Naive B cell (primary cell): ENCODE measurements at places on chromosomes 6 and 20.

DNA sequence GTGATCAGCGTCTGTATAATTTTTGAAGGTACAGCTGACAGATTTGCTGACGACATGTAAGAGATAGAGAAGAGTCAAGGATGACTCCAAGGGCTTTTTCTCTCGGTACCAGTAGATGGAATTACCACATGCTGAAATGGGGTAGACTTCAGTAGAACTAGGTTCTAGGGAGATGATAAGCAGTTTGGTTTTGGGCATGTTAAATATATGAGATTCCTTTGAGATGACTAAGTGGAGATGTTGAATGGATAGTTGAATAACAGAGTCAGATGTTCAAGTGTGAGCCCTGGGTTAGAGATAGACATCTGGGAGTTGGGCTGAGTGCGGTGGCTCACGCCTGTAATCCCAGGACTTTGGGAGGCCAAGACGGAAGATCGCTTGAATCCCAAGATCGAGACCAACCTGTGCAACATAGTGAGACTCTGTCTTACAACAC, 50.0 kb downstream of the PHF20 start:
- no peaks in the 10 kb centered on the region for H3K27me3 ChIP-seq
- H3K4me3 ChIP-seq = no peak overlapping the region
- no peak for DNase-seq
- H3K36me3 ChIP-seq = peaks cover 23% of the 10 kb centered on the region
- H3K4me1 ChIP-seq = peaks cover 27% of the 10 kb centered on the region

DNA sequence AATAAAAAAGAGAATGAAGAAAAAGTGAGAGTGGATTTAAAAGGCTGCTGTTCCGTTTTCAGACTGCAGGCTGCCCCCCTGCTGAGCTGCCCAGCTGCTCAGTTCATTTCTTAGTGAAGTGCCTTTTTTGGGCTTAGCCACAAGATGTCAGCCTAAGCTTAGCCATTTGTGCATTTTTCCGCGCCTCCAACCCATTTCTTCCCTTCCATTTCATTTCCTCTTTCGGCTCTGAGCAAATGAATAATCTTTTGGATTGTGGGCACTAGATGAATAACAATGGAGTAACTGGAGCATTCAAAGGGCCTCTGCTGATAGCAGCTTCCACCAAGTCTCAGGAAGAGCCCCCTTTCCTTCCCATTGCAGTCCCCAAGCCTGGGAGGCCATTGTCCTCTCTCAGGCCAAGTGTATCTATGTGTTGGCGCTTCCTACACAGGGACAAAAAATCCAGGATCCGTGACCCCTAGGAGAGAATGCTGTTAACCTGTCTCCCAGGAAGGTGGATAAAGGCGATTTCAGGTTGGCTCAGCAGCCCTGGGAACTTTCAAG, 83.5 kb upstream of the SPTLC3 start:
- H3K4me3 ChIP-seq = no peak overlapping the region
- H3K36me3 ChIP-seq = peaks cover 9% of the 10 kb centered on the region
- H3K27me3 ChIP-seq = peaks cover 4% of the 10 kb centered on the region
- H3K27ac ChIP-seq = no peak overlapping the region
- H3K4me1 ChIP-seq = peaks cover 6% of the 10 kb centered on the region
- no peak for DNase-seq

DNA sequence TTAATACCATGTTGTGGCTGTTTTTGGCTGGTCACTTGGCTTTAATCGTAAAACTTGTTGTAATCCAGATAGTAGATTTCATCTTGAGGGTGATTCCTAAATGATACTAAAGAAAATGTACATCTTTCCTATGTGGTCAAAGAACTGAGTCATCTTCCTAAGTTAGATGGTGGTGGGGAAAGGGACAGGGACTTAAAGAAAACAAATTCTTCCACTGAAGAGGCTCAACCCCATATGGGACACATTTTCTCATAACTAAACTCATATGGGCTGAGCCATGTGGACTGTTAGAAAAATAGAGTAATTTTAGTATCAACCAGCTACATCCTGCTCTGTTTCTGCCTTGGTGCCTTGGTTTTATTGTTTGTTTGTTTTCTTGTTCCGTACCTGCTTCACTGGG, 155.8 kb downstream of the TSHZ2 start:
- no peak overlapping the region for H3K4me3 ChIP-seq
- DNase-seq = no peak
- no peaks in the 10 kb centered on the region for H3K36me3 ChIP-seq
- H3K27ac ChIP-seq = no peak overlapping the region

- no peak for DNase-seq
- H3K27ac ChIP-seq = no peak overlapping the region
- no peaks in the 10 kb centered on the region for H3K4me1 ChIP-seq
- H3K4me3 ChIP-seq = no peak overlapping the region
- H3K27me3 ChIP-seq = no peaks in the 10 kb centered on the region
- no peaks in the 10 kb centered on the region for H3K36me3 ChIP-seq
Measured at GRCh38 chr6:137717074-137718073, 149.7 kb upstream of the TNFAIP3 start.

DNA sequence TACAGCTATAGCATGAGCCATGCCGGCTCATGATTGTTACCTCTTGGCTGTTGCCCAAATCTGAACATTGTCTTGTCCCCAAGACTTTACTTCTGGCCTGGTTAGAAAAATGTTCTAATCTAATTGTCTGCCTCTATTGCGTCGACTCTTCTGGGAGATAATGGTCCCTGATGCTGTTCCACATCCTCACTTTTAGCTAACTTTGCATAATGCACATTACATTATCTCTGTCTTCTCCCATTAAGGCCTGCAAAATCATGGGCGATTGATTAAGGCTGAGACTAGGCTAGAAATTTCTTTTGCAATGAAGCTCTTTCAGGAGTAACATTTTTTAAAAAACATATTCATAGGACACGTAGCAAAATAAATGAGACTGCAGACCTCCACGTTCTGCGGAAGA, 961.0 kb downstream of the KIF16B start:
- H3K36me3 ChIP-seq = no peaks in the 10 kb centered on the region
- peaks cover 4% of the 10 kb centered on the region for H3K27me3 ChIP-seq
- H3K27ac ChIP-seq = no peak overlapping the region
- H3K4me1 ChIP-seq = peaks cover 6% of the 10 kb centered on the region
- no peak overlapping the region for H3K4me3 ChIP-seq

DNA sequence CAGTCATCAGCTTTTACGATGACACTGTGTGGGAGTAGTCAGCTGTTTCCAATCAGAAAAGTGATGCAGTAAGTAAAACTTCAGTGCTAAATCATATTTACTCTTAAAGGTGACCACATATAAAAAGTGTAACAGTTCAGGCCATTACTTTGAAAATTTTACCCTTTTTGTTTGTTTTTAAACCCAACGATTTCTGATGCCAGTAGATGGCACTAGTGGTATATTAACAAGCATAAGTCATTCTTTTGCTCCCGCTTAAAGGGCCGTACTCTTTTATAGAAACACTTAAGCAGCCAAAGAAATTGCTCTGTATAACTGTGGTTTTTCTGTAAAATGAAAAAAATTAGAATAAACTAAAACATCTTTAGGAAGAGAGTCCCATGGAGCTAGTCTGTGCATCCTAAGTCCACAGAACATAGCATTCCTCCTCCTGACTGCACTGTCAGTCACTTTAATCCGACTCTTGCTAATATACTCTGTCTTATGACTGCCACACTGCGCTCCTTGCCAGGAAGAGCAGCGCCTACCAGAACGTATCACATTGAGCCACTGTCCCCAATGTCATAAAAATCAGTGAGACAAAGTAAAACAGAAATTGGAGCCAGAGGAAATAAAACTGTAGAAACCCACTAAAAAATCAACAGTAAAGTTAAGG, 25.0 kb downstream of the HEBP2 start:
- peaks cover 11% of the 10 kb centered on the region for H3K4me1 ChIP-seq
- DNase-seq = peak; percentile 40
- H3K36me3 ChIP-seq = no peaks in the 10 kb centered on the region
- no peak overlapping the region for H3K4me3 ChIP-seq
- no peak overlapping the region for H3K27ac ChIP-seq

- H3K4me3 ChIP-seq = no peak overlapping the region
- peaks cover 12% of the 10 kb centered on the region for H3K4me1 ChIP-seq
- no peak for DNase-seq
- H3K27me3 ChIP-seq = no peaks in the 10 kb centered on the region
- H3K27ac ChIP-seq = no peak overlapping the region
Measured at GRCh38 chr20:38043512-38044300, 10.2 kb downstream of the RPRD1B start.

DNA sequence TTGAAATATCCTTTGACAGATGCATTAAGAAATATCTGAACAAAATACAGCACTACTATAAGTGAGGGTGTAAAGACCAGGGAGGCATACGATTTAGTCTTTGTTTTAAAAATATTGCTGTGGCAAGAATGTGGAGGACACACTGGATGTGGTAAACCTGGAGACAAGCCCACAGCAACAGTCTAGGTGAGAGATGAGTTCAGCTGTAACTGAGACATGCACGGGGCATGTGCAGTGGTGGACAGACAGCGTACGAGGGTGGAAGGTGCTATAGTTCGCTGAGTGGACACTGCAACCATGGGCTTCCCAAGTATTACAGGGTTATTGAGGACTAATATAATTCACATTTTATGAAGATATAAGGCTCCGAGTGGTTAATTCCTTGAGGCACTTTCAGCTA, 1.8 kb downstream of the NANP start:
- peak overlapping the region; percentile 95 for H3K27ac ChIP-seq
- H3K4me1 ChIP-seq = peaks cover 35% of the 10 kb centered on the region
- no peaks in the 10 kb centered on the region for H3K27me3 ChIP-seq
- H3K36me3 ChIP-seq = no peaks in the 10 kb centered on the region
- no peak for DNase-seq
- peak overlapping the region; percentile 96 for H3K4me3 ChIP-seq

DNA sequence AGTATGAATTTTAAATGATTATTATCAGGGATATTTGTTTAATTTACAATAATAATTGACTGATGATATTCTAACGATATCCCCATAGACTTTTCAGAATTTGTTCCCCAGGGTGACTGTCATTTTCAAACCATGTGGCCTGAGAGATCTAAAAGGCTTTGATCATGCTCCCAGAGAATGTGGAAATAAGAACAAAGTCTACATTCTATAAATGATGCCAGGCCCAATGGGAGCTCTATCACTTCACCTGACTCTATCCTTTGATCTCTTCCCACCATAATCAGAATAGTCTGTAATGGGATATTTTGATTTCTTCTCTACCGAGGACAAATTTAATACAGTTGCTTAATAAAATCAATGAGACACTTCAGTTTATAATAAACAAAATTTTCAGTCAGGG, 483.4 kb upstream of the IRAK1BP1 start:
- DNase-seq = no peak
- H3K36me3 ChIP-seq = no peaks in the 10 kb centered on the region
- no peak overlapping the region for H3K27ac ChIP-seq
- H3K4me3 ChIP-seq = no peak overlapping the region
- no peaks in the 10 kb centered on the region for H3K27me3 ChIP-seq
- H3K4me1 ChIP-seq = no peaks in the 10 kb centered on the region

- no peaks in the 10 kb centered on the region for H3K36me3 ChIP-seq
- H3K4me3 ChIP-seq = no peak overlapping the region
- no peak overlapping the region for H3K27ac ChIP-seq
- H3K4me1 ChIP-seq = peaks cover 11% of the 10 kb centered on the region
Measured at GRCh38 chr20:24314053-24314452, 155.4 kb upstream of the SYNDIG1 start.

GRCh38 chr6:96391776-96392360, 129.7 kb upstream of the UFL1 start:
- H3K4me3 ChIP-seq = no peak overlapping the region
- H3K27ac ChIP-seq = no peak overlapping the region
- DNase-seq = no peak
- no peaks in the 10 kb centered on the region for H3K36me3 ChIP-seq
- H3K27me3 ChIP-seq = no peaks in the 10 kb centered on the region

DNA sequence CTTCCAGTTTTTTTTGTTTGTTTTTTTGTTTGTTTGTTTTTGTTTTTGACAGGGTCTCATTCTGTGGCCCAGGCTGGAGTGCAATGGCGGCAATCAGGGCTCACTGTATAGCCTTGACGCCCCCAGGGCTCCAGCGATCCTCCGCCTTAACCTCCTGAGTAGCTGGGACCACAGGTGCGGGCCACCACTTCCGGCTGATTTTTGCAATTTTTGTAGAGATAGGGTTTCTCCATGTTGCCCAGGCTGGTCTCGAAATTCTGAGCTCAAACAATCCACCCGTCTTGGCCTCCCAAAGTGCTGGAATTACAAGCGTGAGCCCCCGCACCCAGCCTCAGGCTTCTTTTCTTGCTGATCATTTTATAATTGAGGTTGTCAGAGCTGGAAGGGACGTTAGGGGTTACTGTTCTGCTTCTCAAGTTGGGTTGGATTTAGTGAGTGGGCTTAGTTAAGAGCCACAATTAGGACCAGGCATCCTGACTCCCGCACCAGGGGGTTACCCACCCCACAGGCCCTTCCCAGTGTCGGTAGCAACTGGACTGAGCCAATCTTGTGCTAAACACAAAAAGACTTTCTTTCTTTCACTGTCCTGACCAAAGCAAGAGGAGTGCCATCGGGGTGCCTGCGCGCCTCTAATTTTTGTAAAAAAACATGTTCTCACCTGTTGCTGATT, 13.1 kb upstream of the ZSCAN9 start:
- H3K27ac ChIP-seq = peak overlapping the region; percentile 12
- peaks cover 13% of the 10 kb centered on the region for H3K36me3 ChIP-seq
- H3K27me3 ChIP-seq = peaks cover 79% of the 10 kb centered on the region
- peak overlapping the region; percentile 24 for H3K4me3 ChIP-seq
- peaks cover 28% of the 10 kb centered on the region for H3K4me1 ChIP-seq

- H3K4me1 ChIP-seq = no peaks in the 10 kb centered on the region
- H3K27me3 ChIP-seq = peaks cover 16% of the 10 kb centered on the region
- no peak overlapping the region for H3K4me3 ChIP-seq
- H3K27ac ChIP-seq = no peak overlapping the region
Measured at GRCh38 chr6:17418281-17419188, 25.1 kb downstream of the CAP2 start.

DNA sequence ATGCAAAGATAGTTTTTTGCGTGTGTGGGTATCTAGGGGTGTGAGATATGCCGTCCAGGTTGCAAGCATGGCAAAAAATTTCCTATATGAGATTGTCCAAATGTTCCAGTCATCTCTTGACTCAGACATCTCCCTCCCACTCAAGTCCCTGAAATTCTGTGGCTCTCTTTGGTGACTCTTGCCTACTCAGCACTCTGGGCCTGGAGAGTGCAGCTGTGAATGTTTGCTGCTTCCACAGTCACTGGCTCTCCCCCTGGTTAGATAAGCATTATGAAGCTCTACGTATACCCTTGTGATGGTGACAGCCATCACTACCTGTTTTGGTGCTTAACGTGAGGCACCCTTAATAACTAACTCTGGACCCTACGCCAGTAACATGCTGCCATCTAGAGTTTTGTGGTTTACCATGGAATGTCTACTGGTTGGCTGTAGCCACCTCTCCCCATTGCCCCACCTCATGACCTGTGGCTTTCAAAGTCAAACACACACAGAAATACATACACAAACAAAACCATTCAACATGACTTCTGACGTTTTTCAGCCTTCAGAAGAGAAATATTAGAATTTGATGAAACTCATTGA, 621.9 kb upstream of the CITED2 start:
- peak overlapping the region; percentile 9 for H3K27ac ChIP-seq
- no peak for DNase-seq
- H3K27me3 ChIP-seq = no peaks in the 10 kb centered on the region
- no peak overlapping the region for H3K4me3 ChIP-seq
